ENCODE measurements at places on chromosomes 4 and X.
A peak's percentile ranks its signal among the peaks of the same experiment; 100 is the strongest.

- no peak for DNase-seq
These were observed 126.2 kb downstream of the COL4A6 start for GRCh38 chrX:108312011-108312410.

- DNase-seq: peak; percentile 50
These were observed 1497.3 kb downstream of the STIM2 start for GRCh38 chr4:28357990-28358389.

GRCh38 chr4:3302173-3302785 is 9.5 kb downstream of the RGS12 start:
- DNase-seq: no peak

DNA sequence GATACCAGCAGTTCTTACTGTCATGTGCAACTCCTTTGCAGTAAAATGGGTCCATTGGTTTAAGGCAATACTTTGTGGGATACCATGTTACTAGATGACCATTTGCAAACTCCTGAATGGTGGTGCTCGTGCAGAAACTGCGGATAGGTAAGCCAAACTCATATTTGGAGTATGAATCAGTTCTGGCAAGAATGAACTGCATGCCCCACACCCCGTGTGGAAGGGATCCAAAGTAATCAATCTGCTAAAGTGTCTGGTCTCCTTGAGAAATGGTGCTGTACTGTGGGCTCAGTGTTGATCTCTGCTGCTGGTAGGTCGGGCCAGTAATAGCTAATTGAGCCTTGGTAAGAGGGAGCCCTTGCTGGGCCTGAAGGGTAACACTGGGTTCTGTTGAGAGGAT is 4.2 kb upstream of the TAB3 start:
- DNase-seq: no peak

DNA sequence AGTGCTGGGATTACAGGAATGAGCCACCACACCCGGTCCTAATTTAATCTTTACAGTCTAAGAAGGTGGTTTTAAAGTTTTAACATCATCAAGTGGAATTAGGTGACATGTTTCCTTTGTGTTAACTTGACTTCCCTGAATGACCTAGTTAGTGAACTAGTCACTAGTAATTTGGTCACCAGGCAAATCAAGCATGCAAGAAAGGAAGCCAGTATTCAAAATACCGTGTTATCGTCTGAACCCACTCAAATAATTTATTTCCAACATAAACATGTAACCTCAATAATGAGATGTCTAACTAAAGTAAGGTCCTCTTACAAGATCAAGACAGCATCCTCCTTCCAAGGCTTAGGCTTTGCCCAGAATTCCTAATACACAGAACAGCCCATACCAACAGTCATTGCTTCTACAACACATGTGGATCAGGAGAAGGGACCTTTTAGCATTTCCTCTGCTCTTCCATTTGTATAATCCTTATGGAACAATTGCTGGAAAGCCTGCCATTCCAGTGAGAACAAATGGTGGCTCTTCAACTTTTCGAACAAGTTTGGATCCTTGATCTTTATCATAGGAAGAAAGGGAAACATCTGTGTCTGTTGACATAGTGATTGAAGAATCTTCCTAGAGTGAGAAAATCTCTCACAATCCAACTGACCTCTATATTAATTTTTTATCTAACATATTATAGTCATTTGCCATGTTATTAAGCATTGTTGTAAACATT is 97.2 kb downstream of the ANXA3 start:
- no peak for DNase-seq

DNA sequence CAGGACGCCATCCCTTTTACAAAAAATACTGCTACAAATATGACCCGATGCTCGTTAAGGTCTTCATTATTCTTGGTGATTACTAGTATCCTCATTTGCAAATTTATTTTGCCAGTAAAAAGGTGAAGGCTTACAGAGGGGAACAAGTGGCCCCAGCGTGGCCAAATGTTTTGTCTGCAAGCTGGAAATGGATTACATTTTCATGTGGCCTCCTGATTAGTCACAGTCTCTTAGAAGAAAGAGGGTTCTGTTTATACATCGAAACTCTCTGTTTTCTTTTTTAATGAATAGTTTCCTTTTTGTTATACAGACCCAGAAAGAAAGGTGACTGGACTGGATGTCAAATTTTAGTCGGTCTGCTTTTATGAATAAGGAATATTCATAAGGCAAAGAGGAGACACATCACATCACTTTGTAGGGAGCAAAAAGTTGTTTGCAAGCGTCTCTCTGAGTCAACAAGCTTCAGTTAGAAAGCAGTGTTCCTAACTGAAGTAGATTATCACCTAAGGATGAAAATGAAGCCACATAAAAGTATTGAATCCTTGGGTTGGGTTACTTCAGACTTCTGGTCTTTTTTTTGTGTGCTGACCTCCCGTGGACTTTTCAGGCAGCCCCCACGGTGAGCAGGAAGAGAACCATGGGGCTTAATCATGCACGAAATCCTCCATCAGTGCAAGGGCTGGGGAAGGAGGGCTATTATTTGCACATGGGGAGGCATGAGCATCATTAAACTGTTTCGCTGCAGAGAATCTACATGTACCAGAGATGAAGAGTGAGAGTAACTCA is 125.6 kb downstream of the ARSF start:
- DNase-seq: no peak

GRCh38 chr4:110636680-110637407 is 14.0 kb upstream of the PITX2 start:
- DNase-seq: peak; percentile 39

DNA sequence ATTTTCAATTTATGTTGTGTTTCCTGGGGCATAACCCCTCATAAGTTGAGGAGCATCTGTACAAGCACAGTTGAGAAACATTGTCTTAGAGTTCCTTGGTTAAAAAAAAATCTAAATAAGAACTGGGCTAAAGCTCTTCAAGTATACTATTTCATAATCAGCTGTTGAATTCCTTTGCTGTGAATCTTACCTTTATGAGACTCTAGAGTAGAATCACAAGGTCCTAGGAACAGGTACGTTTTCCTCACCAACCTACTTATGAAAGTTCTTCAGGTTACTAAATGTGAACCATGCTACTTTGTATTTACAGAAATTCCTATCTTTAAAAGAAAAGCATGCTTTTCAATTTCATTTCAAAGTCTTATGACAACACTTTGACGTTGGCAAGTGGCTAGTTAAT is 20.9 kb upstream of the SOD3 start:
- DNase-seq: no peak

DNA sequence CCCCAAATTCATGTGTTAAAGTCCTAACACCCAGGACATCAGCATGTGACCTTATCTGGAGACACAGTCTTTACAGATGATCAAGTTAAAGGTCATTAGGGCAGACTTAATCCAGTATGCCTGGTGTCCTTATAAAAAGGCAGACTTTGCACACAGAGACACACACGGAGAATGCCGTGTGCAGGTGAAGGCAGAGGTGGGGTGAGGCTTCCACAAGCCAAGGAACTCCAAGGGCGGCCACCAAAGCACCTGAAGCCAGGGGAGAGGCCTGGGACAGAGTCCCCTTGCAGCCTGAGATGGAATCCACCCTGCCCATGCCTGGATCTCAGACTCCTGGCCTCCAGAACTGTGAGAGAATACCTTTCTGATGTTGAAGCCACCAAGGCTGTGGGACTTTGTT is 26.1 kb upstream of the SORCS2 start:
- DNase-seq: no peak

DNA sequence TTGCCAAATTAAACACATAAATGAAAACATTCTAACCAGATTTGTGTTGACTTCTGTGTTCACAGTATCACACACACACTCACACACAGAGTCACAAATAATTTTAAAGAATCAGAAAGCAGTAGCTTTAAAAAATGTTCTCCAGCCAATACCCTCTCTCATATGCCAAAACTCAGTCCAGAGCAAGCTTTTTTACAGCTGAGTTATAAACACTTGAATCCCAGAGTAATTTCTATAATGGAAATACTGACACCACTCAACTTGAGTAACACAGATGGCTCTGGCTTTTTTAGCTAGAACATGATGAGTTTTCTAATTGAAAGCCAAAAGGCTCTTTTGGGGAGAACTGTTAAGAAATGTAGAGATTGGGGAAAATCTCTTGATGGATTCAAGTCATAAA is 100.8 kb downstream of the DOCK11 start:
- no peak for DNase-seq

DNA sequence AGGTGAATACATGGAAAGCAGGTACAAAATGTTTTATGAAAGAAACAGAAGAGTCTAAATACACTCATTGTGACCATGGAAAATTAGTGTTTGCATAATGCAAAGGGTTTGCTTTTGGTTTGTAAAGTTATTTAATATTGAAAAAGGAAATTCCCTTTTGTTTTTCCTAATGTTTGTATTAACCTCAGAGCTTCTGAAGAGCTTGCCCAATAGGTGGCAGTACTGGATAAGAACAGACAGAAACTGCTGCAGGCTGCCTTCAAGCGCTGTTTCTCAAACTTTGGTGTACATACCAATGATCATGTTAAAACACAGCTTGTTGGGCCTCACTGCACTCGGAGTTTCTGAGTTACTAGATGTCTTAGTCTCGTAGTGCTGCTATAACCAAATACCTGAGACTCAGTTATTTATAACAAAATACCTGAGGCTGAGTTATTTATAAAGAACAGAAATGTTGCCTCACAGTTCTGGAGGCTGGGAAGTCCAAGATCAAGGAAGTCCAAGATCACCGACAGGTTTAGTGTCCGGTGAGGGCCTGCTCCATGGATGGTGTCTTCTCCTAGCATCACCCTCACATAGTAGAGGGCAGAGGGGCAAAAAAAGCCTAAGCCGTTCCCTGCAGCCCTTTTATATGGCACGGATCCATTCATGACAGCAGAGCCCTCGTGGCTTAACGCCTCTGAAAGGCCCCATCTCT is 54.2 kb downstream of the SUPT20HL2 start:
- peak; percentile 81 for DNase-seq

DNA sequence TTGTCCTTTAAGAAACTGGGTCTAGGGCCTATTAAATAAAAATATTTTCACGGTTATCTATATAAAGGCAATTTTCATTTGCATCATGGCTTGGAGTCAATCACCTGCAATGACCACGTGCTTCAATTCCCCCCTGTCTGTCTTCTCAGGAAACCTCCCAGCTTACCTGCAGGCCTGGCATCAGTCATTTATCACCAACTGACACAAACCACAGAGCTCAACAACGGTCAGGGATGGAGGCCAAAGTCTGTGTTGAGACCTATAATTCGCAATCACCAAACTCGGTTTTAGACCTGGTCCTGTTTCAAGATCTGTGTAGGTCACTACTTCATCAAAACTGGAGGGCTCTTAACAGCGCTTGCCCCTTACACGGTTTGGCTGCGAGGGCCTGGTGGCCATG is 1.9 kb downstream of the SLC9A7 start:
- DNase-seq: no peak

GRCh38 chr4:1732911-1733310 is 11.6 kb downstream of the TACC3 start:
- DNase-seq: no peak

- no peak for DNase-seq
These were observed 43.9 kb downstream of the ALPK1 start for GRCh38 chr4:112341033-112341432.

- DNase-seq: no peak
These were observed 243.4 kb upstream of the PCDH18 start for GRCh38 chr4:137775701-137776100.

DNA sequence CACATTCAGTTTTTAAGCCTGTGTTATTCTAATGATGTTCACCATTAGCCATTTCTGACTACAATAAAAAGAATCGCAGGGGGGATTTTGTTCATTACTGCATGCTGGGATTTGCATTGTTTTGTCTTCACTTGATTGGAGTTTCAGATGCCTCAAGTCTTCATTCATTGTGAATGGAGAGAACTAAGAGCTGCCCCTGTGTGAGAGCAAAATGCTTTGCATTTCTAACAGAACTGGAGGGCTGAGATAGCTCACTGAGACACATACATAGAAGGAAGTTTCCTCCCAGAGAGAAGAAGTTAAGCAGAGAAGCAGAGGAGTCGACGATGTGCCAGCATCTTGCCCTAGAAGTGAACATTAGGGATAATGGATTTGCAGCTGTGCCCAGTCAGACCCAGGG is 113.5 kb upstream of the GATB start:
- DNase-seq: no peak

DNA sequence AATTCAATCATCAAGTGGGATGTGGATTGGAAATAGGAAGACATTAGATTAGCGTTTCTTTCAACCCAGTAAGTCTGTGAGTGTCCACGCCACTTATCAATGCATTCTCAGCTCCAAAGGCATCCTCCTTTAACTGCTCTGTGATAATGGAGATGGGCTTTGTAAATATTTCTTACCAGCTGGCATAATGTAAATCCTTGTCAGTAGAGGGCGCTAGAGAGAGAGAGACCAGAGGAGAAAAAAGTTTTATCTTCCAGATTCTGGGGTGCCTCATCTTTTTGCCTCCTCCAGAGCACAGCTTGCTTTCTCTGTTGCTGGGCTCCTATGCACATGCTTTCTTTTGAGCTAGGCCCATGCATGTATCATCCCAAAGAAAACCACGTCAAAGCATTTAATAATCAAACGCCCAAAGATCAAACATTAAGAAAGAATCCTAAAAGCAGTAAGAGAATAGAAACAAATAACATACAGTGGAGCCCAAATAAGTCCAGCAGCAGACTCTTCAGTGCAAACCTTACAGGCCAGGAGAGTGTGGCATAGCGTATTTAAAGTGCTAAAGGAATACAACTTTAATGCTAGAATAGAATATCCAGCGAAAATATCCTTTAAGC is 9.6 kb upstream of the MTMR1 start:
- peak; percentile 56 for DNase-seq

- DNase-seq: peak; percentile 68
These were observed 28.8 kb downstream of the PPP2R3B start for GRCh38 chrX:357693-358471.

- no peak for DNase-seq
These were observed 62.6 kb downstream of the KIF4A start for GRCh38 chrX:70352496-70352895.

- DNase-seq: peak; percentile 71
These were observed 95.1 kb downstream of the USP9X start for GRCh38 chrX:41180194-41180908.
